ENCODE measurements at places on chromosomes 7 and 10.

- DNase-seq: no peak
Measured at GRCh38 chr10:13823096-13823708, 236.4 kb downstream of the PRPF18 start.

- DNase-seq: no peak
Measured at GRCh38 chr10:3468919-3469638, 296.5 kb upstream of the PITRM1 start.

GRCh38 chr7:165661-166337 is 26.6 kb upstream of the FAM20C start:
- DNase-seq: no peak

GRCh38 chr10:34260904-34261303 is 554.2 kb downstream of the PARD3 start:
- no peak for DNase-seq

DNA sequence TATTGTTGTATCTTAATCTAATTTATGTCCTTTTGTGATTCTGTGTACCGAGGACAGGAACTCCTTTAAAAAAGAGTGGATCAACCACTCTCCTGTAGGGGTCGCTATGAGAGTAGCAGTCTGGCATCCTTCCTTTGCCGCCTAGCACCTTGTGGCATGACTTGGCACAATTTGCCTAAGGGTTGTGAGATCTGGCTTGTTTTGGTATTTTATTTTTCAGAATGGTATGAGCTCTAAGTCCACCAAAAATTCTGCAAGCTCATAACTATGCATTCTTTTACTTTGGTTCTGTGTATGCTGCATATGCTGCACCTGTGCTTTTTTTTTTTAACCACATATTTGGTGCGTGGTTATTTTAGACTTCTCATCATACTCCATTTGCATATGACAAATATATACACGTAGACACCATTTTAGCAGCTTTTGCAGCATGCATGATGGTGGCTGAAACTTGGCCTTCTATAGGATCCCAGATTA is 112.8 kb downstream of the CDK14 start:
- DNase-seq: peak; percentile 59

GRCh38 chr7:88318196-88318595 is 11.5 kb upstream of the STEAP4 start:
- DNase-seq: no peak

DNA sequence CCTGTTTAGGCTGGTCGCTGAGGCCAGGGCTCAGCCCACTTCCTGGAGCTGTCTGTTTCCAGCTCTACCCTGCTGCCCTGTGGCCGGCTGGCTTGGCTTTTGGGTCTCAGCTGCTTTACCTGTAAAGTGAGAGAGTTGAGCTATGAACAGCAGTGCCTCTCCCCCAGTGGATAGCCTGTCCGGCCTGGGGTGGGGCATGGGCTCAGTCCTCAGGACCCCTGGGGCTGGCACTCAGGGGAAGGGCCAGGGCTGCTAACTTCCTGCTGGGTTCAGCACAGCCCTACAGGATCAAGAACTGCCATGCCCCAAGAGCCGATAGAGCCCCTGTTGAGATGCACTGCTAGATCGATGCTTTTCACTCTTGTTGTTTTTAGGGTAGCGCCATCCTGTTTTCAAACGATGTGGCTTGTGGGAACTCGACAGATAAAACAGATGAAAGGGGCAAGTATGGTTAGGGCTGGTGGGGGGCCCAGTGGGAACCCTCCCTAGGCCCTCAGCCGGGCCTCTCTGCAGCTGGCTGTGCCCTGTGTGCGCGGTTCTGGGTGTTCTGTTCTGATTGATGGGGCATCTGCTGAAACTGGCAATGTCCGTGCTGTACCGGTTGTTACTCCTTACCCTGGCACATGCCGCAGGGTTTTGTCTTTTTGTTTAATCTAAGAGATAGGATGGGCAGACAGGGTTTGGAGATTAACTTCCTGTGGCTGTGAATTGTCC is 10.0 kb upstream of the SFRP5 start:
- no peak for DNase-seq
